ENCODE measurements at places on chromosomes 3 and 15.

DNA sequence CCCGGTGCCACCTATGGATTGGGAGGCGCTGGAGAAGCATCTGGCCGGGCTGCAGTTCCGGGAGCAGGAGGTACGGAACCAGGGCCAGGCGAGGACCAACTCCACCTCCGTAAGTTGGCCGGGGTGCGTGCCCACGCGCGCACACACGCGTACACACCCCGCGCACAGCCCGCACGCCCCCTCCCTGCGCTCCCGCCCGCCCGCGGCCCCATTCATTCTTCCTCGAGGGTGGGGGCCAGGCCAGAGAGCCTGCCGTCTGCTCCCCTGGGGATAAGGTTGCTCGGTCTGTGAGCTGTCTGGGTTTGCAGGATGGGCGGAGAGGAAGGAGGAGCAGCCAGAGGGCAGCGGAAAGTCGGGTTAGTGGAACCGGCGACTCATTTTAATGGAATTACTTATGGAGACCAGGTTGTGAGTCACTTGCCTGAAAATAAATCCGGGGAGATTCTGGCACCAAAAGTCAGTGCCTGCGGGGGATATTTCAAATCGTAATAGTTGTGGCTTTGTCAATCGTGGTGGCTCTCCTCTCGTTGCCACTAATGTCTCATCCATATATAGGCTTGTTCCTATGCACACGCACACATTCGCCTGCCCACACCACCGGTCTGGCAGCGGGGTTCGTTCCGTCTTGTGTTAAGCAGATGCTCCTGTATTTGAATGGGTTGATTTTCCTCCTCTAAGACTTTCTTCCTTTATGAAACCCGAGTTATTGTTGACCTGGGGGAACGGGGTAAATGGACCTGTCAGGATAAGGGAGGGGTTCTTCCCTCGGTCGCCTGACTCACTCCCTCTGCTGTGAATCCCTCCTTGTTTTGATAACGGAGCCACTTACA is 223.4 kb upstream of the IL12A start:
- DNase-seq, result peak; percentile 38

DNA sequence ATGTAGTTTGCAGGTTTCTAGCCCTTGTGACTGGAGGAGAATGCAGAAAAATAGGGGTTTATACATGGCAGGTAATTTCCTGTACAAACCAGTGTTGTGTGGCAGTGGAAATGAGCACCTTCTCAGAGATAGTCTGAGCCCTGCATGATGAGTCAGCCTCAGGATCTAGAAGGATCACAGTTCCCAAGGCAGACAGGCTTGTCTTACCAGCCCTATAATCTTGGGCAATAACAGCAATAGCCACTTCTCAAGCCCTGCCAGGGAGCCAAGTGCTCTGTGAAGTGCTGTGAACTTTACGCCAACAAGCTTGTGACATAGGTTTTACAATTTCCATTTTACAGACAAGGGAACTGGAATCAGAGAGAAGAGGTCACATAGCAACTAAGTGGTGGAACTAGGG is 89.4 kb downstream of the CD47 start:
- DNase-seq, result no peak

DNA sequence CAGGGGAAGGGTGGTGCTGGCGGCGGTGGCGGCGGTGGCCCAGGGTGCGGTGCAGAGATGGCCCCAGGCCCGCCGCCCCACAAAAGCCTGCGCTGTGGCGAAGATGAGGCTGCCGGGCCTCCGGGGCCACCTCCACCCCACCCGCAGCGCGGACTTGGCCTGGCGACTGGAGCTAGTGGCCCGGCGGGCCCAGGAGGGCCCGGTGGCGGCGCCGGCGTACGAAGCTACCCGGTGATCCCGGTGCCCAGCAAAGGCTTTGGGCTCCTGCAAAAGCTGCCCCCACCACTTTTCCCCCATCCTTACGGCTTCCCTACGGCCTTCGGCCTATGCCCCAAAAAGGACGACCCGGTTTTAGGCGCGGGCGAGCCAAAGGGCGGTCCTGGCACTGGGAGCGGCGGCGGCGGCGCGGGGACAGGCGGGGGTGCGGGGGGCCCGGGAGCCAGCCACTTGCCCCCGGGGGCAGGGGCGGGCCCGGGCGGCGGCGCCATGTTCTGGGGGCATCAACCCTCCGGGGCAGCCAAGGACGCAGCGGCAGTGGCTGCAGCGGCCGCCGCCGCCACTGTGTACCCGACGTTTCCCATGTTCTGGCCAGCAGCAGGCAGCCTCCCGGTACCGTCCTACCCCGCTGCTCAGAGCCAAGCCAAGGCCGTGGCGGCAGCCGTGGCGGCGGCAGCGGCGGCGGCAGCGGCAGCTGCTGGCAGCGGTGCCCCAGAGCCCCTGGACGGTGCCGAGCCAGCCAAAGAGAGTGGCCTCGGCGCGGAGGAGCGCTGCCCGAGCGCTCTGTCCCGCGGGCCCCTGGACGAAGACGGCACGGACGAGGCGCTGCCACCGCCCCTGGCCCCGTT is 1.6 kb downstream of the SKOR1 start:
- DNase-seq, result no peak

GRCh38 chr3:56962206-56962605 is 98.3 kb upstream of the SPATA12 start:
- DNase-seq, result no peak

- no peak for DNase-seq
These were observed 10.1 kb upstream of the STIMATE start for GRCh38 chr3:52907497-52907896.

DNA sequence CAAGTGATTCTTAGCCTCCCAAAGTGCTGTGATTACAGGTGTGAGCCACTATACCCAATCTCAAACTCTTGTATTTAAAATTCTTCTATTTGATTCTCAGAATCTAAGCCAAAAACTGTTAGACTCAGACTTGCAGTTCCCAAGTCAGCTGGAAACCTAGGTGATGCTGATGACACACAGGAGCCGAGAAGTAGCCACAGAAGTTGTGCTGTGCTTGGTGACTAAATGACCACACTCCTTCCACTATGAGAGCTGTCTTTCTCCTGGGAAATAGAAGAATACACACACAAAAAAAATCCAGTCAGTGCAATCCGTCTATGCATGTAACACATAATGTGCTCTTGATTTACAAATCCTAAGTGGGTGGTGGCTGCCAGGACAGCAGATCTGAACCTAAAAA is 33.9 kb downstream of the ILDR1 start:
- DNase-seq, result no peak

- DNase-seq, result peak; percentile 63
These were observed 16.1 kb downstream of the CD276 start for GRCh38 chr15:73700041-73700842.

DNA sequence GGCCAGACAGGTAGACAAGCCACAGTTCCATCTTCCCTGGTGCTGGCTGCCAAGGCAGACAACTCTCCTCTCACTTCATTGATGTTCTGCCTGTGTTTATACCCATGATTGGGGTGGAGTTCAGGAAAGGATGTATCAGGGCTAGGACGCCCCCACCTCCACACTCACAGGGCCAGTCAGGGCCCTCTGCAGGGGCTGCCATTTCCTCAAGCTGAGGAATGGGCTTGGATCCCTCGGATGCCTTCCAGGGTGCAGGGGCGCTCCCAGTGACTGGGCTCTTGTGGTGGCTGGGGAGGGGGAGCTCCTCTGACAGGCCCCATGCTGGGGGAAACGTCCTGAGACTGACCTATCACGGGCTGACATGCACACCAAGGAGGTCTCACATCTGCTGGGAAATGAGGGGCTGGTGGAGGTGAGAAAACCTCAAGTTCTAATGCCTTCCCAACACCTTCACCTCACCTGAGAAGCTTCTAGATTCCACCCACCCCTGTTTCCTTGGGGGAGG is 31.4 kb downstream of the SEMA7A start:
- DNase-seq, result no peak

GRCh38 chr15:31262143-31262530 is 64.5 kb upstream of the KLF13 start:
- no peak for DNase-seq

GRCh38 chr3:128210711-128211110 is 57.4 kb downstream of the EEFSEC start:
- no peak for DNase-seq

DNA sequence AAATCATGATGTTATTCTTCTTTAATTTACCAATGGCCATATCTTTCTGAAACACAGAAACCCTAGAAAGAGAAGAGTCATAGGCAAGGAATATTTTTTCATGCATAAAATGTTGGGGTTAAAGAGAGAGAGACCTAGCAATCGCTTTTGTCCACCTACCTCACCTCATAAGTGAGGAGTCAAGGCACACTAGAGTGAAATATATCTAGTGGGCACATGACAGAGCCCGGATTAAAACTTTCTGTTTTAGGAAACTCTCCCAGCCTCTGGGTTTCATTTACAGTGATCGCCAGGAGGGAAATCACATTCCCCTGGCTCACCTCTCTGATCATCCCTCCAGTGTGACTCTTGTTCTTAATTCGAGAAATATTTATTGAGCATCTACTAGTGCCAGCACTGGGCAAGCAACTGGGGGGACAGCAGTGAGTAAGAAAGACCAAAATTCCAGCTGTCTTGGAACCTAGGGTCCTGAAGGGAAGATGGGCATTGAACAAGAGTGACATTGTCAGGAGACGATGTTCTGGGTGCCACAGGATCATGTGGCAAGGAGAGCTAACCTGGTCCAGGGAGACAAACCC is 1.3 kb downstream of the CAPN3 start:
- no peak for DNase-seq

DNA sequence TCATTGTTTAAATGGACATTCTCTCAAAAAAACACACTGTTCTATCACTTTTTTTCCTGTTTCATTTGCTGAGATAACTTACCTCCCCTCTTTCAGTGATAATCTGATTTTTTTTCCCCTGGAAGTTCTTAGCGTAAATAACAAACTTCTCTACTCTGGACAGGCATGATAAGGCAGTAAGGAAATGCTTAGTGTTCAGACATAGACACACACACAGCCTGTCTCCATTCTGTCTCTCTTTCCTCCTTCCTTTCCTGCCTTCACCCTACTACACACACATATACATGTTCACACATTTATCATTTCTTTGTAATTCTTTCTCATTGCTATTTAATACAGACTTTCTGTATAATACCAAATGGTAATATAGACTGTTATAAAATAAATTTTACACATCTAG is 470.8 kb upstream of the ROBO1 start:
- DNase-seq, result no peak

DNA sequence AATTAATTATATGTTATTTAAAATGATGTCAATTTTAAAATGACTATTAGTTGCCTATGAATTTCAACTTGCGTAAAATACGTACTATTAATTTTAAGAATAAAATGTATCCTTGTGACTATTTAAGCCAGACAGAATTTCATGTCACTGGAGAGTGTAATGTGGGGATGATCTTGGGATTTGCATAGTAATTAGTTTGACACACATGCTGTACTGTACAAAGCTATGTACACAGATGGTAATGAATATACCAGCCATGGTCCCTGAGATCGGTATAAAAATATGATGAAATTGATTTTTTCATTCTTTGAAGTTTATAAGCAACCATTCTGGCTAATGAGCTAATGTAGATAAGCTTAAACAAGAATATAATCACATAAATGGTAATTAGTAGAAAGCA is 134.4 kb upstream of the ROBO1 start:
- no peak for DNase-seq

- no peak for DNase-seq
These were observed 93.0 kb downstream of the CADM2 start for GRCh38 chr3:85051786-85052185.

DNA sequence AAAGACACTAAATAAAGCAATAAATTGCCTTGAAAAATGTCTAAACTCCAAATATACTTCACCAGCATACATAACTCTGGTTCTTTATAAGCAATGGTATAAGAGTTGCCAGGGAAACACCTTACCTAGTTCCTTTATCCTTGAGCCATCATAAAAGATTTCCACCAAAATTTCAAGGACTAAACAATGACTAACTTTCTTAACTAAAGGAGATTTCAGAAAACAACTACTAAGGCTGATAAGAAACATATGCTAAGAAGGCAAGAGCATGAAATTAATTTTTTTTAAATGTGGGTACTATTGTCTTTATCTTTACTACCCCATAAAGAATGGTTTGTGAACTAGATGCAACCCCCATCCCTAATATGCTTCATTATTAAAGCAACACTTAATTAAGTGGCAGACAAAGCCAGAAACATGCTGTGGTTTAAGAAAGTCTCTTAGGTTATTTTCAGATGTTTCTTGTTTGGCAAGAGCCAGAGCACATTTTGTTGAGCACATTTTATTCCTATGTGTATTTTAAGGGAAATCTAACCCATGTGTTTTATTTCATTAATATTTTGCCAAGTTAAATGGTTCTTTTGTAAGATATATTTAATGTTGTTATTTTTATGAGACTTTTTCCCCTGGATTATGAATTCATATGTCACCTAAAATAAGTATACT is 17.4 kb upstream of the VEPH1 start:
- DNase-seq, result no peak

Measured in AML-193 (cell line).